ENCODE measurements at places on chromosomes 4 and X. TPM values are rescaled to one million over a fixed set of nuclear protein-coding genes. Genes with fewer than 3 reads are reported as not detected.

- H3K4me3 ChIP-seq: no peak overlapping the region
- no peaks in the 10 kb centered on the region for H3K4me1 ChIP-seq
- no peak for DNase-seq
- H3K27me3 ChIP-seq: no peaks in the 10 kb centered on the region
- no peak overlapping the region for H3K27ac ChIP-seq
Observed at GRCh38 chr4:20944451-20944850, 244.2 kb downstream of the PACRGL start.

DNA sequence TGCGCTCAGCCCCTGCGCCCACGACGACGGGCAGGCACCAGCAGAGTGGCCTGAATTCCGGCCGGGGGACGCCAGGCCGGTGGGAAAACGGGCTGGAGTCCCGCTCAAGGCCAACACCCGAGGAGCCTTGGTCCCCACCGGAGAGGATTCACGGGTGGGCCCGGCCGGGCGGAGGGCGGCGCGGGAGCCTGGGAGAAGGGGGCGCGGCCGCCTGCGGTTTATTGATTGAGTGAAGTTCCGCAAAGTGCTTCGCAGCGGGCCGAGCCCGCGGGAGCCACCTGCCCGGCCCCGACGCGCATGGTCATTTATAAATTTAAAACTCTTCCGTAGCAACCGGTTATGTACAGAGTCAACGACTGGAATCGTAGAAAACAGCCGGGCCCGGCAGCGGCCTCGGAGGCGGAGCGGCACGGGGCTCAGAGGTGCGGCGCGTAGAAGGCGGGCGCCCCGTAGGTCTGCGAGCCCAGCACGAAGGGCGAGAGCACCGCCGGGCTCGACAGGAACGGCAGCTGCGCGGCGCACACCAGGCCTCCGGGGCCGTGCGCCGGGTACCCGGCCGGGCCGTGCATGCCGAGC lies 3.6 kb downstream of the NKX1-1 start:
- H3K4me1 ChIP-seq: peaks cover 15% of the 10 kb centered on the region
- H3K36me3 ChIP-seq: no peaks in the 10 kb centered on the region
- peak; percentile 59 for DNase-seq
- no peak overlapping the region for H3K4me3 ChIP-seq
- H3K27ac ChIP-seq: no peak overlapping the region

DNA sequence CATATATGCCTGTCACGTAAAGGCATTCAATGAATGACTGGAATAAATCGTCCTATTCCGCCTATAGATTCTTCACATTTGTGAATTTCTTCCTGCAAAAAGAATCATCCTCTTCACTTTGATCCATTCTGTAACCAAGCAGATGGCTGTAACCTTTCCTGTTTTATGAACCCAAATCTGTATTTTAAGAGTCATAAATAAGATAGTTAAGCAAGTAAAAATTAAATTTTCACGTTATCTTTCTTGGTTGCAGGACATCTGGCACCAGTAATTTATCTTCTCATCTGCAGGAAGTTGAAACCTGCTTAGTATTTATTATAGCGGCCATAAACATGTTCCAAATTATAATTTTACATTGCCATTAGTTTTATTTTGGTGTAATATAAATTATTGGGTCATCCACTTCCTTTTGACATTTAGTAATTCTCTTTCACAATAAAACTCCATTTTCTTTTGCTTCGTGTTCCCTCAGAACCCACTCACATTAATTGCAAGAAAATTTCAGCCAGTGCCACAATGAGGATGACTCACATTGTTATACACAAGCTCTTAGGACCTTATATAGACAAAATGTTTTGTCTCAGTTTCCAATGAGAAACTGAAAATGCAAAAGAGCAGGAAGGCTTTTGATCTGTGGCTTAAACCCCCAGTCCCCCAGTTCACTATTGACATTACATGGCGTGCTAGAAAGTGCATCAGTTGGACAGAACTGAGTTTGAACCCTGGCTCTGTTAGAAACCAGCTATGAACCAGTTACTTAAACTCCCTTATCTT lies 51.1 kb downstream of the TMEM156 start:
- DNase-seq: no peak
- no peak overlapping the region for H3K27ac ChIP-seq
- H3K4me1 ChIP-seq: no peaks in the 10 kb centered on the region

DNA sequence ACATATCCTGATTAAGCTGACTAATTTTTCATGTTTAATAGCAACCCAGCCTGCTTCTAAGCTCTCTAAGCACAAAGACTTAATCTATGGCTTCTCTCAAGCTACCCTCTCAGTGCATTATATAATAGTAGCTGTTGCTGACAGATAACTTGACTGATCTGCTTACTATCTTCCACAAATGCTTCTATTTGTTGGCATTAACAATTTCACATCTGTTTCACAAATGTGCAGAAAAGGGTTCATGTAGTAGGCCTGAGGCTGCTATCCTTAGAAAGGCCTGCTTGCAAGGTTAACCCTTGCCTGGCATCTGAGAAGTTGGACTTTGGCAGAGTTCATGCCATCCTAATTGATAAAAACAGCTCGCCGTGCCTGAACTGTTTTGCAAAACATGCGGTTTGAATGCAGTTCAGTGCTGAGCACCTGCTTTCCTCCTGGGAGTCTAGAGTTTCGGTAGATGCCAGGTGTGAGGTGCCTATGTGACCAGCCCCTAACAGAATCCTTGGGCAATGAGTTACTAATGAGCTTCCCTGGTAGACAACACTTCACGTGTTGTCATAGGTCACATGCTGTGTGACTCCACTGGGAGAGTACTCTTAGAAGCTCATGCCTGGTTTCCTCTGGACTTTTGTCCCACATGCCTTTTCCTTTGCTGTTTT lies 68.4 kb downstream of the NSG1 start:
- no peaks in the 10 kb centered on the region for H3K27me3 ChIP-seq
- H3K27ac ChIP-seq: no peak overlapping the region
- H3K4me3 ChIP-seq: no peak overlapping the region
- H3K4me1 ChIP-seq: no peaks in the 10 kb centered on the region
- peaks cover 3% of the 10 kb centered on the region for H3K36me3 ChIP-seq

- H3K27me3 ChIP-seq: no peaks in the 10 kb centered on the region
- H3K4me1 ChIP-seq: peaks cover 19% of the 10 kb centered on the region
- H3K27ac ChIP-seq: peak within 1 kb of the TSS; percentile 34
- no peaks in the 10 kb centered on the region for H3K36me3 ChIP-seq
- DNase-seq: peak; percentile 70
Observed at GRCh38 chrX:41688835-41689234, at the start of gene GPR34. GPR34 (plus strand) TSS chrX:41688973; CDS start chrX:41695634, 6,661 bp downstream.

DNA sequence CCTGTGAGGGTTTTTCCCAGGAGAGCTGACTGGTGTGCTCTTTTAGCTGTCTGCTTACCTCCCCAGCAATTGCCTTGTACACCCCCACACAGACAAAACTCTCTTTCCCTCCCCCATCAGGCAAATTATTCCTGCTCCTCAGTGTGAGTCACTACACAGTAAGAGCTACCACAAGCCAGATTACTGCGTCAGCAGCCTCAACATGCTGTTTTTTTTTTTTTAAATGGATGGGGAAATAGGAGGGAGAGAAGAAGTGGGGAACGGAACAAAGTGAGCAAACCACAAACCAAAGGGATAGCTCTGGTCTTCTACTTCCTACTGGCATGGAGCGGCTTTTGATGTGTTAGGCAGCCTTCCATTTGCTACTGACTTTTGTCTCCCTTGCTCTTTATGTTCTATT lies 107.5 kb upstream of the ACSL4 start:
- no peaks in the 10 kb centered on the region for H3K36me3 ChIP-seq
- H3K27me3 ChIP-seq: no peaks in the 10 kb centered on the region
- no peak for DNase-seq

GRCh38 chrX:12269484-12269883 lies 131.2 kb downstream of the FRMPD4 start:
- no peaks in the 10 kb centered on the region for H3K4me1 ChIP-seq
- H3K27ac ChIP-seq: no peak overlapping the region
- H3K36me3 ChIP-seq: no peaks in the 10 kb centered on the region
- no peak for DNase-seq

DNA sequence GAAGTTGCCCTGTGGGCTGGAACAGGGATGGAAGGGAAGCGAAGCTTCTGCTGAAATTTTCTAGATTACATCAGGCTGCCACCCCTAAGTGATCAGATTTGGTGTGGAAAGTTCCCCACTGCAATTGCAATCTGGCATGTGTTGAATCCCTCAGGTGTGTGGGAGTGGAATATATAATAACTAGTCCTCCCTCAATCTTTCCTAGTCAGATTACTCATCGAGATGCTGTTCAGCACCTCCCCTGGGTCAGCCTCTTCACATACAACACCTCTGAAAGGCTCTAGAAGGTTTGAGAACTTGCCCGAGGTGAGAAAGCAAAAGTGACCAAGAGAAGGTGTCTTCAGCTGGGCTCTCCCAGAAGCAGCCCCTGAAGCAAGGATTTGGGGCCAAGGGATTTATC lies 336.8 kb downstream of the BCOR start:
- no peaks in the 10 kb centered on the region for H3K36me3 ChIP-seq
- no peaks in the 10 kb centered on the region for H3K27me3 ChIP-seq
- no peak for DNase-seq
- no peak overlapping the region for H3K27ac ChIP-seq
- H3K4me3 ChIP-seq: no peak overlapping the region

DNA sequence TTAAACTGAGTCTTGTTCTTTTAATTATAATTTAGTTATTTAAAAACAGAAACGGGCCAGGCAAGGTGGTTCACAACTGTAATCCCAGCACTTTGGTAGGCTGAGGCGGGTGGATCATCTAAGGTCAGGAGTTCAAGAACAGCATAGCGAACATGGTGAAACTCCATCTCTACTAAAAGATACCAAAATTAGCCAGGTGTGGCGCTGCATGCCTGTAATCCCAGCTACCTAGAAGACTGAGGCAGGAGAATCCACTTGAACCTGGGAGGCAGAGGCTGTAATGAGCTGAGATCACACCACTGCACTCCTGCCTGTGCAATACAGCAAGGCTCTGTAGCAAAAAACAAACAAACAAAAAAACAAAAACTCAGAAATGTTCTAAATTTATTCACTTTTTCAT lies 852.9 kb downstream of the TECRL start:
- H3K36me3 ChIP-seq: no peaks in the 10 kb centered on the region
- H3K4me3 ChIP-seq: no peak overlapping the region
- H3K27me3 ChIP-seq: no peaks in the 10 kb centered on the region
- no peak for DNase-seq

- no peak overlapping the region for H3K4me3 ChIP-seq
- H3K27ac ChIP-seq: no peak overlapping the region
- no peaks in the 10 kb centered on the region for H3K4me1 ChIP-seq
- no peak for DNase-seq
- H3K27me3 ChIP-seq: no peaks in the 10 kb centered on the region
Observed at GRCh38 chr4:120105472-120105871, 38.8 kb upstream of the MAD2L1 start.

DNA sequence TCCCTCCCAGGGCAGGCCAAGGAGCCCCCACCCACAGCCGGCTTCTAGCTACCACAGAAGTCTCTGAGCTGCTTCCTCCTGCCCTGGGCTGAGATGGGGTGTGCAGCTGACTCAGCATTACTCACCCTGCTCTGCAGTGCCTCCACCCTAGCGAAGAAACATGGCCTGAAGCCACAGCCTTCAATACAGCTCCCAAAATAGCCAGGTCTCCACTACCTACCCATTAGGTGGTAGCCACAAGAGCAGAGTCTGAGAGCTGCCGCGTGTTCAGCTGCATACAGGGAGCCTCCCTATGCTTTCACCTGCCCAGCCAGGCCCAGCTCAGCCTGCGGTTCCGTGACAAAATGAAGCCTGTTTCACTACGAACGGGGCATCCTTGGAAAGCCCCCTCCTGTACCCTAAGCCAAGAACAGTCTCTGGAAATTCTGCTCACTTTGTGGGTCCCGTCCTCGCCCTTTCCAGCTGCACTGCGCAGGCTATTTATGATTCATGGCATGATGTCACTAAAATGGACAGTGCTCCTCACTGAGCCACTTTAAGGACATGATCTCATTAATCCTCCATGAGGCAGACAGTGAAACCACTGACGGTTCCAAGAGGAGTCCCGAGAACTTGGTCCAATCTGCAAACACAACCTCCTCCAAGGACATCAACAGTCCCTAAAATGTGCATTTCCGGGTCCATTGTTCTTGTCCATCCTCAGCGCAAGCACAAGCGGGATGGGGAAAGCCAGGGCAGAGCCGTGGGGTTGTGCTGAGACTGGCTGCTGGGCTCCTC lies 20.2 kb downstream of the WDR1 start:
- DNase-seq: peak; percentile 90
- H3K27me3 ChIP-seq: no peaks in the 10 kb centered on the region
- H3K36me3 ChIP-seq: peaks cover 2% of the 10 kb centered on the region

DNA sequence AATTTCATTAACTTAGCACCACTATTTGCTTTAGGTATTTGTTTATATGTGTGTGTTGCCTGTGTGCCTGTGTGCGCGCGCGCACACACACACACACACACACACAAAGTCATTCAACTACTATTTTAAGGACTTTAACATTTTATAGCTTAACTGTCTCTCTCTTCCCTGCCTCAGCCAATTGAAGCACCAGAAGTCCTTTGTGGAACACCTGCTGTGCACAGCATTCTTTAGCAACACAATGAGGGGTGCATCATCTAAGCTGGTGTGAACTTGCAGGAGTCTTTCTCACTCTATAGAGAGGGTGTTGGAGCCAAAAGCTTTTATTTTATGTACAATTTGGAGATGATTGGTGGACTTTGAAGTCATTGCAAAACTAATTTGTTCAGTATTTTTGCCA lies 31.3 kb downstream of the SLIT2 start:
- no peak for DNase-seq
- no peak overlapping the region for H3K4me3 ChIP-seq
- no peaks in the 10 kb centered on the region for H3K27me3 ChIP-seq
- no peak overlapping the region for H3K27ac ChIP-seq
- no peaks in the 10 kb centered on the region for H3K4me1 ChIP-seq

DNA sequence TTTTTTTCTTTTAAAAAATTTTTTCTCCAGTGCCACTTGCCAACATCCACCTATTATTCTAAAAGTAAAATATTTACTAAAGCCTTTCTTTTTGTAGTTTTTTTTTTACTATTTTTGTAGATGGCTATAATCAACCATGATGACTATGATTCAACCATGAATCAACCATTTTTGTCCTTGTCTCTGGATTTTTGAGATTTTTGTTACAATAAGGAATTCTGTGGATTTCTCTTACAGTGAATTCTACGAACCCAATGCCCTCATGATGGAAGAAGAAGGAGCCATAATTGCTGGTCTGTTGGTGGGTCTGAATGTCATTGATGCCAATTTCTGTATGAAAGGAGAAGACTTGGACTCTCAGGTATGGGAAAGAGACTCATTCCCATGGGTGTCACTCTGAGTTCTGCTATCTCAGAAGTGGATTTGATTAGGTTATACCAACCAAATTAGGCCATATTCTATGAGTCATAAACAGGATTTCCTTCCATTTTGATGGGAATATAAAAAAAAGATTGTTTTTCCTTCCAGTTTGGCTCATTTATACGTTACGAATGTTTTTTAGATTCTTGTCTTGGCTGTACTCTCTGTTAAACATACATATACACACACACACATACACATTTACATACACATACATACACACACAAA lies 46.7 kb downstream of the RUFY3 start:
- DNase-seq: no peak
- H3K36me3 ChIP-seq: peaks cover 64% of the 10 kb centered on the region
- H3K4me1 ChIP-seq: peaks cover 9% of the 10 kb centered on the region
- H3K27me3 ChIP-seq: no peaks in the 10 kb centered on the region
- no peak overlapping the region for H3K27ac ChIP-seq

Gene SPARCL1
- total RNA-seq: 69.5 TPM

Gene RAI2
- 4.4 TPM for total RNA-seq

Gene FGFR3
- total RNA-seq: 1.6 TPM

Gene CACNA1F
- total RNA-seq: 1.2 TPM

Gene MFAP3L
- 5.1 TPM for total RNA-seq

Gene XPNPEP2
- total RNA-seq: 0.26 TPM

Gene GABRQ
- not detected for total RNA-seq

All from spleen (tissue), 13 donors.